ENCODE measurements at places on chromosomes 6 and 20.

- DNase-seq: no peak
Observed at GRCh38 chr6:143505111-143505510, 6.4 kb downstream of the FUCA2 start.

DNA sequence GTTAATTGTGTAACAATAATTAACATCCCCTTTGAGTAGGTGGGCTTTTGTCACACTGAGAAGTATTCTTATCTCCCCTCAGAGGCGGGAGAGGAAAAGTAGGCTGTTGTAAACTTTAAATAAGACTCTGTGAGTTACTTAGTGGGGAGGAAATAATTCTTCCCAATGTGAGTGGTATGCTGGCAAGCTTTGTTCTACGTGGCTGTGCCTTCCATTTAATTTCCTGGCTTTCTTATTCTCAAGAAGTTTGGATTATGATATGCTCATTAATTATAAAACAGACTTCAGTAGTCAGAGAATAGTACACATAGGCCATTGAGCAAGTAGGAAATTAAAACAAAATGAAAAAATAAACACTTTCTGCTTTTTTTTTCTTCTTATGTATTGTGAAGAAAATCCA is 19.1 kb downstream of the ADGRB3 start:
- DNase-seq: no peak

DNA sequence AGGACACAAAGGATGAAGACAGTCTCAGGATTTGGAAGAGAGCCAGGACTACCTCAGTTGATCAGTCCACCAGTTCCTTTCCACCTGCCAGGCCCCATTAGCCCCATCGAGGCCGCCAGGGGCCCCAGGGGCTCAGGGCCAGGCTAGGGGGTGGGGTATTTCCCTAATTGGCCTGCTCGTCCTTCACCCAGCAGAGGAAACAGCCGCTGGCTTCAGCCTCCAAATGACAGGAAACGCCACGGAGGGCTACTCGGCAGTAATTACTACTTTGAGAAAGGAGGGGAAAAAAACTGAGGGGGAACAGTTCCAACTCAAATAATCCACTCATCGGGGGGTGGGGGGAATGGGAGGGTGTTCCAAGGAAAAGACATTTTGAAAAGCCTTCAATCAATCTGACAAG is 42.7 kb downstream of the MAFB start:
- no peak for DNase-seq

- DNase-seq: peak; percentile 7
Observed at GRCh38 chr20:25361287-25361683, 29.4 kb downstream of the ABHD12 start.
